ENCODE measurements at places on chromosomes 4 and X.
A peak's percentile ranks its signal among the peaks of the same experiment; 100 is the strongest.

- DNase-seq: no peak
Observed at GRCh38 chr4:146590801-146591200, 47.9 kb upstream of the POU4F2 start.

GRCh38 chr4:8537041-8537461 is 43.1 kb upstream of the GPR78 start:
- DNase-seq: peak; percentile 78

- DNase-seq: no peak
Observed at GRCh38 chrX:153520287-153520917, 3.0 kb downstream of the ATP2B3 start.

DNA sequence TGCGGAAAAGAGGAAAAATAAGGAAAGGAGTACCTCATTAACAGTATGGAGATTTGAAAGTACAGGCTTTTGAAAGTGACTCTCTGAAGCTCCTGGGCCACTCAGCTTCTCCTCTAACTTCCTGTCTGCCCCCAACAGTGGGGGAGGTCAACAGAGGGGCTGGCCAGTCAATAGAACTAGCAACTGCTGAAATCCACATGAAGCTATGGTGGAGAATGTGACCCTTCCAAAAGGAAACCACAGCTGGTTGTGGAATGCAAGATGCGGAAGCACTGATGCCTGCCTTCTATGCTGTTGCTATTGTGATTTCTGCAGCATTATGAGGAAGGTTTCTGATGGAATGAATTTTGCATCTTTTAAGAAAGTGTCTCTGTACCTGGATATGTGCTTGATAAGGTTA is 2.4 kb downstream of the CORIN start:
- DNase-seq: peak; percentile 74

- DNase-seq: peak; percentile 54
Observed at GRCh38 chr4:185945252-185945651, 123.7 kb upstream of the TLR3 start.

GRCh38 chr4:107858158-107858742 is 33.5 kb downstream of the SGMS2 start:
- no peak for DNase-seq

Data from fibroblast of upper back skin (primary cell).